Central memory CD8-positive, alpha-beta T cell (primary cell): ENCODE measurements at places on chromosomes 12 and 14.

GRCh38 chr12:93674386-93674785 lies 2.8 kb upstream of the CRADD start:
- H3K27ac ChIP-seq: no peak overlapping the region
- H3K27me3 ChIP-seq: peaks cover 19% of the 10 kb centered on the region
- H3K4me3 ChIP-seq: no peak overlapping the region
- DNase-seq: no peak

DNA sequence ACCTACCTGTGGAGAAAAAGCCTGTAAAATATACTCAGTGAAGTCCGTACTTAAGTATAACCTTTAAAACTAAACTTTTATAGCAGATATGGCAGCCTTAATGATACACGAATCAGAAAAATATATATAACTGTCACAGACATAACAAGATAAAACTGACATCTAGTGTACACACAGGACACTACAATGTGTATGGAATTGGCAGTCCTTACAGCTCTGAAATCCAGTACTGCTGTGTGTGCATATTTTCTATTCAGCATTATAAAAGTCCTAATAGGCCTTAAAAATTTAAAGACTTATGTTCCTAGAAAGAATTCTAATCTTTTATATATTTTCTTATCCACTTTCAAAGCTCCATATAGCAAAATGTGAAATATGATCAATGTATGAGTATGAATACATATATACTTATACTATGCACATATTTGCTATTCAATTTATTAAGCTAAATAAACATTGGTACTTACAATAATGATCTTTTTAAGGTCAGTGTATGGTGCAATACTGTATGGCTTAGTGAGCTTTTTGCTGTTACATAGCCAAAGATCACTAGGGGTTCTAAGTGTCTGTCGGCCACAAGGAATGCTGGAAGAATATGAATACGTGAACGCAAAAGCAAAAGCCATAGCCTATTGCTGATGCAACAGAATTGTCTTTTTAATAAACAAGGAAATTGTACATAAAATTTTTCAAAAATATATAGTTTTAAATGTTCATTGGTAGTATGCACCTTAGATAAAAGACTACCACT lies 69.2 kb downstream of the C2CD5 start:
- no peak for DNase-seq
- no peak overlapping the region for H3K27ac ChIP-seq
- H3K4me3 ChIP-seq: no peak overlapping the region
- H3K36me3 ChIP-seq: peaks cover 19% of the 10 kb centered on the region

GRCh38 chr12:122042910-122043309 lies 21.2 kb downstream of the BCL7A start:
- H3K36me3 ChIP-seq: peaks cover 12% of the 10 kb centered on the region
- H3K27me3 ChIP-seq: no peaks in the 10 kb centered on the region
- H3K27ac ChIP-seq: no peak overlapping the region
- no peaks in the 10 kb centered on the region for H3K4me1 ChIP-seq
- no peak for DNase-seq
- H3K4me3 ChIP-seq: no peak overlapping the region

DNA sequence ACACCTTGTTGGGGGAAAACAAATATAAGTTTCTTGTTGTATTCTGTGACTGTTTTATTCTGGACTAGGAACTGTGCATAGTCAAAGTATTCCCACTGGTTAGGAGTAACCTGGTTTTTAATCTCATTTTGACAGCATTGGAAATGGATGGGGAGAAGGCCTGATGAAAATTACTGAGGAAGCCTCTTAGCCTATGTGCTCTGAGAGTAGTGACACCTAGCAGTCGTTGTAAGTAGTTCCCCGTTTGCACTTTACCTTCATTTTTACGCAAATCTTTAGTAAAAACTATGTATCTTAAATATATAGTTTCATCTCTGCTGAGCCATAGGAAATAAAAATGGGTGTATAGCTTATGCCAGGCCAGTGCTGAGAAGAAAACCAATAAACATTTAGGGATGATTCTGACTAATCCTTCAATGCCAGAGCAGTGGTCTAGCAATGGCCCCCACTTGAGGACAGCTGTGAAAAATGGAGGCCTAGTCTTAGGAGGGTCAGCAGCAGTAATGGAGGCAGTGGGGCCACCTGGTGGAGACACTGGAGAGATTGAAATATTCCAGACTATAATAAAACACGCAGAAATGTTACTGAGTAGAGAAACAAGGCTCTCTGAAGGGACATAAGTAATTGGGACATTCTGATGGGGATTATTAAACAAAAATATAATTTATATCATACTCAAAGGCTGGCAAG lies 133.2 kb upstream of the NOVA1 start:
- no peak overlapping the region for H3K27ac ChIP-seq
- DNase-seq: no peak
- H3K4me1 ChIP-seq: no peaks in the 10 kb centered on the region
- no peak overlapping the region for H3K4me3 ChIP-seq

- H3K36me3 ChIP-seq: peaks cover 35% of the 10 kb centered on the region
- no peak overlapping the region for H3K4me3 ChIP-seq
- no peak overlapping the region for H3K27ac ChIP-seq
- H3K27me3 ChIP-seq: no peaks in the 10 kb centered on the region
These were observed 65.1 kb downstream of the TRAFD1 start for GRCh38 chr12:112190231-112191025.
